ENCODE measurements at places on chromosomes 4 and X. TPM values are rescaled to one million over a fixed set of nuclear protein-coding genes. Genes with fewer than 3 reads are reported as not detected.

GRCh38 chrX:37684973-37685372 lies 618 bp upstream of the XK start:
- no peak for DNase-seq

GRCh38 chr4:151358266-151358665 lies 32.9 kb upstream of the SH3D19 start:
- no peak for DNase-seq

GRCh38 chrX:19907794-19908193 lies 20.4 kb upstream of the SH3KBP1 start:
- DNase-seq: no peak

DNA sequence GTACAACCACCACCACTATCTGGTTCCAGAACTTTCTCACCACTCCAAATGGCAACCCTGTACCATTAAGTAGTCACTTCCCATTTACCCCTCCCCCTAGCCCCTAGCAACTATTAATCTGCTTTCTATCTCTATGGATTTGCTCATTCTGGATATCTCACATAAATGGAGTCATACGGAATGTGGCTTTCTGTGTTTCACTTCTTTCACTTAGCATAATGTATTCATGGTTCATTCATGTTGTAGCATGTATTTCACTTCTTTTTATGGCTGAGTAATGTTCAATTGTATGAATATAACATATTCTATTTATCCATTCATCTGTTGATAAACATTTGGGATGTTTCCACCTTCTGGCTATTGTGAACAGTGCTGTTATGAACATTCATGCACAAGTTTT lies 104.7 kb downstream of the AMMECR1 start:
- DNase-seq: no peak

GRCh38 chrX:20067709-20068561 lies 48.8 kb downstream of the MAP7D2 start:
- peak; percentile 87 for DNase-seq

DNA sequence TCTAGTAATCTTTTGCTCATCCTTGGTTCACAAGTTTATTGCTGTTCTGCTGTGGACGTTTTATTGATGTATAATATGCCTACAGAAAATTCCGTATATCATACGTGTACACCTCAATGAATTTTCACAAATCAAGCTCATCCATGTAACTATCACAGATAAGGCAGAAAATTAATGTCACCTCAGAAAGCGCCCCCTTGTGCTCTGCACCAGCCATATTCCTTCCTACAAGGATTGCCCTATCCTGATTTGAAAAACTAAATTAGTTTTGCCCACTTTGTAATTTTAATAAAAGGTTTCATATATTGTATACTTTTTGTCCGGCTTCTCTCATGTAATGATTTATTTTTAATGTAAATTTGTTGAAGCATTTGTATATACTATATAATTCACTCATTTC lies 390.8 kb downstream of the ADGRL3 start:
- no peak for DNase-seq

DNA sequence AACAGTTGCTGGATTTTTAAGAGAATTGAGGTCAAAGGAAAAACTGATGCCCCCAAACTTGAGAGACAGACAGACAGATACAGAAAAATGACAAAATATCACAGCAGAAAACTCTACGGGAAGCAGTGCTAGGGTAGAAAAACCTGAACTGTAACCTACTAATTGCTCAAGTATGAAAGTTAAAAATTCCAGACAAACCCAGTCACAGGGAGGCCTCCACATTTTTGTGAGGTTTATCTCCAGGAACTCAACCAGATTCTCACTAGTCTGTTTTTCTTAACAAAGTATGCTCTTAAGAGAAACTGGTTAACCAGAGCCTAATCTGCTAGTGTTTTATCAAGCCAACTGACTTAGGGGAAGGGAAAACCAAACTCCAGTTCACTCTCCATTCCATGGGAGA lies 19.9 kb upstream of the PPP3CA start:
- no peak for DNase-seq

Gene TASL
- total RNA-seq: 5.3 TPM

Gene DMRTC1
- total RNA-seq: not detected

Gene GUCY1A1
- 16.1 TPM for total RNA-seq

Gene CXXC4
- total RNA-seq: 3.1 TPM

Gene PAGE5
- not detected for total RNA-seq

Measured in sciatic nerve (tissue), 2 donors.